ENCODE measurements at places on chromosomes 6 and 20.
A peak's percentile ranks its signal among the peaks of the same experiment; 100 is the strongest.

DNA sequence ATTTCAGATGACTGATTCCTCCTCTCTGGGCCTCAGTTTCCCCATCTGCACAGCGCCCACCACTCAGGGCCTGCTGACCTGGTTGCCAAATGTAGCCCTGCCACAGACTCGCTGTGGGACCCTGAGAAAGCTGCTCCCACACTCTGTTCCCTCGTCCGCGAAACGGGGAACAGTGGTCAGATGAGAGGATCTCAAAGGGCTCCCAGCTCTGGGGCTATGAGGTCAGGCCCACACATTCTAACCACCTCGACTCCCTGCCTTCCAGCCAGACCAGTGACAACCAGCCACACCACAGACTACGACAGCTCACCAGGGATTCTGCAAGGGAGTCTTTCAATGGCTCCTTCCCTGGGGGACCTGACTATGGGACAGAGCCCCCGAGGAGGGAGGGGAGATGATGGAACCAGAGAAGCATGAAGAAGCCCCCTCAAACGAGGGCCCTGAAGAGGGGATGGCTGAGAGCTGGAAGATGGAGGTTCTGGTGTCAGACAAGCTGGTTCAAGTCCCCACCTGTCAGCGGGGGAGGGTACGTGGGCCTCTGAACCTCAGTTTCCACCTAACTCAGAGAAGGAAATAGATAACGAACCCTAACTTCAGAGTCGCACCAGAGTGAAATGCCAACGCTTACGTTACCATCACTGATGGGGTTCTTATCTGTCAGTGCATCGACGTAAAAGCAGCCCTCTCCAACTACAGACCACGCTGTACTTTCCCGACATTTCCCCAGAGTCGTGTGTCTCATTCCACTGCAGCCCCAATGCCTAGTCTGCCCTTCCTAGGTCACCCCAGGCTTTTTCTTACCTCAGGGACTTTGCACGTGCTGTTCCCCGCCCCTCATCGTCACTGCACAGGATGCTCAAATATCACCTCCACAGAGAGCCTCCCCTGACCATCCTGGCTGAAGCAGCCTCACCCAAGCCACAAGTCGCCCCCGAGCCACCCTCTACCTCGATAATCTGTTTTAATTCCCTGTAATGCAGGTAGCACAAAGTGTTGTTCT lies 60.5 kb downstream of the PREX1 start:
- DNase-seq: peak; percentile 23

GRCh38 chr20:16423311-16424212 lies 149.7 kb downstream of the KIF16B start:
- DNase-seq: peak; percentile 22

- no peak for DNase-seq
These were observed 400.2 kb downstream of the KIF16B start for GRCh38 chr20:16173044-16173443.

DNA sequence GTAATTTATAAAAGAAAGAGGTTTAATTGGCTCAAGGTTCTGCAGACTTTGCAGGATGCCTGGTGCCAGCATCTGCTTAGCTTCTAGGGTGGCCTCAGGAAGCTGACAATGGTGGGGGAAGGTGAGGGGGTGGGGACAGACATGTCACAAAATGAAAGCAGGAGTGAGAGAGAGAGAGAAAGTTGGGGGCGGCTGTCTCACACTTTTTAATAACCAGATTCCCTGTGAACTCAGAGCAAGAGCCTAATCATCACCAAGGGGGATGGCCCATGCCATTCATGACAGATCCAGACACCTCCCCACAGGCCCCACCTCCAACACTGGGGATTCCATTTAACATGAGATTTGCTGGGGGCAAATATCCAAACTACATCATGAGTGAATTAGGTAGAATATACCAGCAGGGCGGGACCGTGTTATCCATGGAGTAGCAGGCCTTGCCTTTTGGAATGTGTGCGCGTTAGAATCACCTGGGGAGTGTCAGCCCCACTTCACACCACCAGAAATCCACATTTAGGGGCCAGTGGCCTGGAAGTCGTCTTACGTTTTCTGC lies 258.8 kb downstream of the CDH4 start:
- no peak for DNase-seq

DNA sequence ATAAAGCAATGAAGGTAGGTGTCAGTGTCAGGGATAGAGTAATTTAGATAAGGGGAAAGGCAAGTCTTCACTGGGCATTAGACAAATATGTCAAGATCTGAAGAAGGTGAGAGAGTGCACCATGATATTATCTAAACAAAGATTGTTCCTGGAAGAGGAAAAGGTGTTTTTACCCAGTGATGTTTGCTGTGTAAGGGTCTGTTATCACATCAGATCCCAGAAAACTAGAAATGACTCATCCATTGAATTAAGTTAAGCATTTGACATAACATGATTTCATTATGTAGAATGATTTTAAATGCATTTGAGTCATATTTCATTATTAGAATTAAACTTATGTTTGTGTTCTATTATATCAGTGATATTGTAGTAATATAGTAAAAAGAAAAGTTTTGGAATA lies 1279.5 kb upstream of the CITED2 start:
- no peak for DNase-seq

- no peak for DNase-seq
These were observed 16.5 kb upstream of the WFDC9 start for GRCh38 chr20:45647441-45648050.

DNA sequence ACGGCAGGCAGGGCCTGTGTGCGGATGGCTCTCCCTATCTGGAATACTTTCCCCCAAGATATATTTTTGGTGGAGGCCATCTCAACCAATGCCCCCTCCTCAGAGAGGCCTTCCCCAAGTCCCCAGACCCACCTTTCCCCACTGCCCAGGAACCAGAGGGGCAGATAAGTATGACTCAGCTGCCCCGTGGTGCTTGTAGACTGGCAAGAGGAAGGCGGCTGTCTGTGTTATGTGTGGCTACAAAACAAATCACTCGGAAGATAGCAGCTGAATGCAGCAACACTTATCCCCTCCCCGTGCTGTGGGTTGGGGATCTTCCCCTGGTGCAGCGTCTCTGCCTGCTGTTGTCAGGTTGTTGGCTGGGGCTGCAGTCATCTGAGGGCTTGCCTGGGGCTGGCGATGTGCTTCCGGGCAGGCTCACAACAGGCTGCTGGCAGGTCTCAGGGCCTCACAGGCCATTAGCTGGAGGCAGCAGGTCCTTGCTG lies 7.1 kb downstream of the NPEPL1 start:
- no peak for DNase-seq

DNA sequence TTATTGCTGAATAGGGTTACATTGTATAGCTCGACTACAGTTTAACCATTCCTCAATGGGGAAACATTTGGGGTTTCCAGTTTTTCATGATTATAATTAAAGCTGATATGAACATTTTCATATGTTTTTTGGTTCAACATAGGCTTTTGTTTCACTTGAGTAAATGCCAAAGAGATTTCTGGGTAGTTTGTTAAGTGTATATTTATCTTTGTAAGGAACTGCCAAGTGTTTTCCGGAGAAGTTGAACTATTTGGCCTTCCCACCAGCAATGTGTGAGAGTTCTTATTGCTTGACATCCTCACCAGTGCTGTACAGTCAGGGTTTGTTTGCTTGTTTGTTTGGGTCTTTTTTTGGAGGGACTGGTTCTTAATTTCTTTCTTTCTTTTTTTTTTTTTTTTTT lies 83.7 kb upstream of the RALY start:
- peak; percentile 24 for DNase-seq

GRCh38 chr20:1831096-1831495 lies 64.1 kb upstream of the SIRPA start:
- no peak for DNase-seq

DNA sequence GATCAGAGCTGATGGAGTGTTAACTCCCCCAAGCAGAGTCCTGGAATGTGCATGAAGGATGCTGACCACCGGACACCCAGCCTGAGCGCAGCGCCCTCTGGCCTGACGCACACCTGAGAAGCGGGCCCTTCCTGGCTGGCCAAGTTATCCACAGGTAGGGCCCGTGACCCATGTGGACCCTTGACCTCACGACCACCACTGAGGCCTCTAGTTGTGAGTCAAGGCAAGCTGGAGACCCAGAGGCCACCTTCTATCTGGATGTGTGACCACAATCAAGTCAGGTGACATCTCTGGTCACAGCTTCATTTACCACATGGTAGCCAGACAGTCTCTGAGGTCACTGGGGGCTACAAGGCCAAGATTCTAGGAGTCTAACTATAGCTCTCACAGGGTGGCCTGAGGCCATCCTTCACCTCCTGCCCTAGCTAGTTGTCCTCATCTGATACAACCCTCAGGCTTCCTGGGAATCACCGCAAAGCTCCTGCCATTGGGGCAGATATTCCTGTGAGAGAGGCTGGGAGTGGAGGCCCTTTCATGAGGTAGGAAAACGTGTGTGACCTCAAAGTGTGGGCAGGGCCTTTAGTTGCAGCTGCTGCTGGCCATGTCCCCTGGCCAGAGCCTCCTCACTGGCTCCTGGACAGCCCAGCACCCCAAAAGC lies 53.1 kb downstream of the DSTN start:
- peak; percentile 63 for DNase-seq

- DNase-seq: peak; percentile 29
These were observed 15.6 kb downstream of the NSFL1C start for GRCh38 chr20:1450926-1451491.

GRCh38 chr6:38391206-38391605 lies 248.5 kb downstream of the BTBD9 start:
- no peak for DNase-seq

GRCh38 chr6:151240791-151241642 lies 1.2 kb downstream of the AKAP12 start:
- DNase-seq: peak; percentile 48

GRCh38 chr6:170049641-170050561 lies 241.0 kb downstream of the DLL1 start:
- DNase-seq: no peak

DNA sequence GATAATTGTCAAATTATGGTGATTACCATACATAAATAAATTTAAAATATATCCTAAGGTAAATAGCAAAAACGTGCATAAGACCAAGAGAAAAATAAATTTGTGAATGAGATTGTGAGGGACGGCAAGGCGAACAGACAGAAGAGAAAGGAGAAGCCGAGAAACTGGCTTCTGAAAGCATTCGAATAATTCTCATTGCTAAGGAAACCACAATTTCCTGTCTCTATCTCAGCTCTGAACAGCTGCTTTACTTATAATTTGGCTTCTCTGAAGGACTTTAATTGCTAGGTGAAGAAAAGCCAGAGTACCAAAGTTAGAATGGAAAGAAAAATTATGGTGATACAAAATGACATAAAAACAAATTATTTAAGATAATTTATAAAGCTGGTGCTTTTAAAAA lies 79.0 kb upstream of the RGS17 start:
- DNase-seq: peak; percentile 71

GRCh38 chr6:34340906-34341480 lies 51.5 kb downstream of the NUDT3 start:
- no peak for DNase-seq

GRCh38 chr6:127073222-127073621 lies 45.2 kb upstream of the RSPO3 start:
- DNase-seq: no peak

GRCh38 chr20:8414586-8415274 lies 282.7 kb downstream of the PLCB1 start:
- no peak for DNase-seq

- no peak for DNase-seq
These were observed 98.7 kb upstream of the FUT9 start for GRCh38 chr6:95917034-95917433.

GRCh38 chr20:43446361-43446879 lies 11.3 kb upstream of the SRSF6 start:
- no peak for DNase-seq

DNA sequence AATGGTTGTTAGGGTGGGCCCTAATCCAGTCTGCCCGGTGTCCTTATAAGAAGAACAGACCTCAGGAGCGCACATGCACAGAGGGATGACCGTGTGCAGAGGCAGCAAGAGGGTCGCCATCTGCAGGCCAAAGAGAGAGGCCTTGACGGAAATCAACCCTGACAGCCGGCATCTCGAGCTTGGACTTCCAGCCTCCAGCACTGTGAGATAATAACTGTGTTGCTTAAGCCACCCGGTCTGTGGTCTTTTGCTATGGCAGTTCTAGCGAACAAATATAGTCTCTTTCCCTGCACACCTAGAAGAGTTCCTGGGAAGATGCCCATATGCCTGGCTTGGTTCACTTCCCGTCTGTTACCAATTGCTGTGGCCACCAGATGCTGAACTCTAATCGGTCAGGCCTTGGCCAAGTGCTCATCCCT lies 35.3 kb upstream of the PTGIS start:
- no peak for DNase-seq

- peak; percentile 27 for DNase-seq
These were observed 31.4 kb downstream of the AFDN start for GRCh38 chr6:167858086-167858591.

DNA sequence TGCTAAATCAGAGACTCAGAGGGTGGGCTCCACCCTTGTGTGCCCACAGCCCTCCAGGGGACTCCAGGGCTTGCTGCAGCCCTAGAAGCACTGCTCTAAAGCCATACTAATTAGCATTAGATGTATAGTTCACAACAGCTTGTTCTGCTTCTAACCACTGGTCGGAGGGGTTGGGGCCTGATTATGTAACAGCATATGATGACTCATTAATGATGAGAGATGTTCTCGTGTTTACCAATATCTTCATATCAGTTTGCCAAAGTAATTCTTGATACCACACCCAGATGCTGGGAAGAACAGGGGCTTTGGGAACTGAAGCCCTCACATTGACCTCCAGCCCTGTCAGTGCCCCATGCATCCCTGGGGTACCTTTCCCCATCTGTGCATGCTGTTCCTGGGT lies 104.1 kb upstream of the FOXA2 start:
- no peak for DNase-seq

DNA sequence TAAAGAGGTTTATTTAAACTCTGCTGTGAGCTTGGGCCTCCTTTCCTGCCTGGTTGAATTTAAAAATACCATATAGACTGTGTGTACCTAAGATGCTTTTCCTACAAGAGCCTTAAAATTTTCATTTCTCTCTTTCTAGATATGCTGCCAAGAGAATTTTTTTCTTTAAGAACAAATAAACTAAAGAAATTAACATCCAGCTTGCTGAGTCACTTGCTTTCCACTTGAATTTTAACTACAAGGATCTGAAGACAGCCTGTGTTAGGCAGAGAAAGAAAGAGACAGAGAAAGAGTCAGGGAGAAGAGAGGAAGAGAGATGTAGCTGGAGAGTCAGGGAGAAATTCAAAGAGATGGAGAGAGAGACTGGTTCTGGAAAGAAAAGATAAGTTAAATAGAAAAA lies 18.3 kb upstream of the SNAP25 start:
- no peak for DNase-seq

DNA sequence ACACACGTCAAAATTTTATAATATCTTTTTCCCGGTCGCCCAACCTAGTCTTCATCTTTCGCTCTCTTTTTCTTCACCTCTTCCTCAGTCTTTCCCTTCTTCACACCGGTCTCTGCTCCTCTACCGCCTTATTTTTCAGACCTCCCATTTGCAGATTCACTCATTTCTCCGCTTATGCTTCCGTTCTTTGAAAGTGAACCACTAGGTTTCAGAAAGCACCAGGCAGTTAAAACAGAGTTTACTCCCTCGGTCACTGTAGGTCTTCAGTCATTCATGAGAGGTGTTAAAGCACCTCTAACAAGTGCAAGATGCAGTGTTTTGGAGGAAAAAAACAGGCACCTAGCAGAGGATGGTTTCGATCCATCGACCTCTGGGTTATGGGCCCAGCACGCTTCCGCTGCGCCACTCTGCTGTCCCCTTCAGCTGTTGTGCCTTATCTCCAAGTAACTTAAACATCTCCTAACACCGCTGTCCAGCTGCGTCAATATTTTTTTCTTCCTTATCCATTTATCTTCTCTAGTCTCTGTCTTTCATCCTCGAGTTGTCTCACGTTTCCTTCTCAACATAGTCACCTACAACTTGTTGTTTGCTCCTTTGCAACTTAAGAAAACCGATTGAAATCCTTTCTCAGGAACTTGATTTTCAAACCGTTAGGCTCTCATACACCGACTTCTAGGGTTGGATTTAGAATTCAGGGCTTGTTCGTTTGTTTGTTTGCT lies 119.7 kb upstream of the ZNF184 start:
- peak; percentile 67 for DNase-seq

Data from myocyte (in vitro differentiated cells).